Placental epithelial cell (primary cell): ENCODE measurements at places on chromosomes 4 and X. TPM values are rescaled to one million over a fixed set of nuclear protein-coding genes. Genes with fewer than 3 reads are reported as not detected.

Gene CFI
- total RNA-seq, result not detected in 2 replicates

Gene IQSEC2
- total RNA-seq, result 7.9 and 9.7 TPM in 2 replicates

Gene GJB1
- total RNA-seq, result not detected in 2 replicates

Gene FDCSP
- total RNA-seq, result not detected in 2 replicates

Gene NPNT
- 0.22 and 0.39 TPM in 2 replicates for total RNA-seq

Gene CXCL3
- total RNA-seq, result not detected in 2 replicates

Gene PDGFRA
- 0.76 and 2.0 TPM in 2 replicates for total RNA-seq

Gene CENPVL1
- not detected in 2 replicates for total RNA-seq

Gene ZNF711
- 4.8 and 7.9 TPM in 2 replicates for total RNA-seq

Gene XPNPEP2
- 0.43 and 5.1 TPM in 2 replicates for total RNA-seq

Gene GRIA2
- total RNA-seq, result not detected in 2 replicates

Gene ZCCHC13
- total RNA-seq, result not detected in 2 replicates

Gene SGCB
- total RNA-seq, result 4.7 and 6.7 TPM in 2 replicates

Gene KLB
- 0.39 and 0.54 TPM in 2 replicates for total RNA-seq

Gene TFDP3
- total RNA-seq, result not detected in 2 replicates

Gene CFP
- under 0.01 TPM in 1 of 2 replicates, not detected in the other for total RNA-seq

Gene CRLF2
- not detected in 2 replicates for total RNA-seq

Gene NR3C2
- total RNA-seq, result 52.4 and 53.4 TPM in 2 replicates

Gene SPOCK3
- not detected in 2 replicates for total RNA-seq

Gene CDKL2
- 0.79 and 0.87 TPM in 2 replicates for total RNA-seq

Gene GPR50
- total RNA-seq, result not detected in 2 replicates

Gene SOD3
- 0.65 and 2.4 TPM in 2 replicates for total RNA-seq

Gene ARR3
- not detected in 2 replicates for total RNA-seq

Gene CXCL11
- not detected in 2 replicates for total RNA-seq
